CD4-positive, alpha-beta T cell treated with Interleukin-6 for 4 hours (primary cell): ENCODE measurements at places on chromosomes 4 and X.

- no peak for DNase-seq
Measured at GRCh38 chr4:8349664-8350236, 80.2 kb downstream of the HTRA3 start.

DNA sequence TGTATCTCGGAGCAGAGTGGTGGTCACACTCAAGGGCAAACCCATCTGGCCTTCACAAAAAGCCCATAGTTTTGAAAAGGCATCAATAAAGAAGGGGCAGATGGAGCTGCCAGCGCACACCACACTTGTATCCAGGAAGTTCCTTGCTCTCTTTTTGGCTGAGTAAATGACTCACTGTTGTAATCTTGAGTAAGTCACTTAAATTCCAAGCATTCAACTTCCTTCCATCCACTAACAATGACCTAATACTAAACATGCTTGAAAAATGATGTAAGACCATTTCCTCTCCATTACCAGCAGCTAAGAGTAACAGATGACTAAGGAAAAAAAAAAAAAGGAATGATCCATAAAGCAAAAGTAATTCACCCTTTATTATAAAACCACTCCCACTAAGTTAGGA is 32.4 kb upstream of the MYOZ2 start:
- no peak for DNase-seq

DNA sequence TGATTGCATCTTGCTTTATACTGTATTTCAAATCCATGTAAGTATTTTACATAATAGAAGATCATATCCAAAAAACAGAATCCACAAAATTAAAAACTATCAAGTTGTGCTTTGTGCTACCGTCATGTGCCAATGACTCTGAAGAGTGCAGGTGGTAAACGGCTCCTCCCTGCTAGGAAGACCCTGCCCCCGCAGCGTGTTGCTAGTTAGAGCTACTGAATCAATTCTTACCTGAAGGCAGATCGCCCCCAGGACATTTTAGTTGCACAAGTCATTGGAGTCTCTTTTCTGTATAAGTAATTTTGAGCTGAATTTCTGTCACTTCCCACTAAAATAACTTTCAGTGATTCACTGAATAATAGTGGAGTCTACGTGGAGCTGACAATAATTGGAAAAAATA is 599.5 kb upstream of the ZFP42 start:
- no peak for DNase-seq

DNA sequence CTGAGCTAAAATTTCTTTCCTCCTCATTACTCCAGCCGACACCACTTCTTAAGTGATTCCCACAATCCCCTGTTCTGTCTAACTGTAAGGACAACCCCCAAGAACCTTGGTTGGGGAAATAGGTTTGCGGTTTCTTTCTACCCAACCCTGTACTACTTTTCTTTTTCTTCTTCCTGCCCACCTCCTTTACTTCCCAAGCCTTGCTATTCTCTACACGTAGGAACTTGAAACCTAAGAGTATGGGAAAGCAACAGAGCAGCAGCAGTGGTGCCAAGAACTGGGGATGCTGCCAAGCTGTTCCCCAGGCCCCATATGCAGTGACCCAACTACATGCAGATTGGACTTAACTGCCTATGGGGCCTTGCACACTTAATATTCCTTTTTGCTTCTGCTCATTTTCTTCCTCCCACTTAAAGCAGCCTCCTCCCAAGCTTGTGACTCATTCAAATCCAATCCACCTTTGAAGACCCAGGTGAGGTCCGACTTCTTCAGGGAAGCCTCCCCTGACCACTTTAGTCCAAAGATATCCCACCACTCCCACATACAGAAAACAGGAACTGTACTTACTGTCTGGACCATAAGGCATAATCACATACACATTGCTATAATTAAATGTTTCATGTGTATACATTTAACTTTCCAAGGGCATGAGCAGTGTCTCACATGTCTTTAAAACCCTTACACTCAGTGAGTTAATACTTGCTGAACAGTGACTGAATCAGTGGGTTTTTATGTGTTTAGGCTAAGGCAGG is 1.7 kb downstream of the FAM120C start:
- no peak for DNase-seq

DNA sequence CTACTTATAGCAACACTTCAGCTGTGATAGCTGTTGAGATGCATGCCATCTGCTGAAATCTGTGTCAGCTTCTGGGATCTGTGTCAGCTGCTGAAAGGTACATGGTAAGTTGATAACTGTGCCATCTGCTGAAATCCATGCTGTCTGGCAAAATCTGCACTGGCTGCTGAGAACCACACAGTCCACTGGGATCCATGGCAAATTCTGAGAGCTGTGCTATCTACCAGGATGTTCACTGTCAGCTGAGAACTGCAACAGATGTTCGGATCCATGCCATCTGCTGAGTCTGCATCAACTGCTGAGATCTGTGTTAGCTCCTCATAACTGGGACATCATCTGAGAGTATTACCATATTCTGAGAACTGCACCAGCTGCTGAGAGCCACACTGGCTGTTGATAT is 430.5 kb upstream of the POU3F4 start:
- DNase-seq, result no peak

GRCh38 chr4:143054971-143055370 is 129.7 kb upstream of the USP38 start:
- no peak for DNase-seq

- DNase-seq, result no peak
Measured at GRCh38 chr4:179195887-179196286, 1753.7 kb upstream of the AGA start.
